ENCODE measurements at places on chromosomes 16 and 17.

DNA sequence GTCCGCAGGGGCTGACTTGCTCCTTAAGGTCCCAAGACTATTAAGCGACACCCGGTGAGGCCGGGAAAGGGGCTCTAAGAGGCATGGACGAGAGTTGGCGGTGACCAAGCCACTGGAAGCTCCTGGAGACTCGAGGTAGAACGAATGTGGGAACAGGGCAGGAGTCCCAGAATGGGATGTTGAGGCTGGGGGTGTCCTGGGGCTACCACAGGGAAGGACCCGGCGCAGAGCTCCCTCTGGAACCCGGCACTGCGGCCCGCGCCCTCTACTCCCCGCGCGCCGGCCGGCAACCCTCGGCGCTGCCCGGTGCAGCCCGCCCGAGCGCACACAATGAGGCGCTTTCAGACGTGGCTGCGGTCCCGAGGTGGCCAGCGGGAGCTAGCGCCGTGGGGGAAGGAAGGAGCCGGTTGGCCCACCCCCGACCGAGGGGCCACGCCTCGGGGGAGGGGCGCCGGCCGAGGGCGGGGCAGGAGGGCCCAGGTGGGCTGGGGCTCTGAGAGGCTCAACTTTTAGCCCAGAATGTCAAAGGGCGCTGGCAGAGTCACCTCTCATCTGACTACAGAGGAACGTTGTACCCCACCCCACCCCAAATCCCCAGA, at the start of gene CHST6:
CHST6 (minus strand) TSS at position 366 of the 599 bp plus-strand sequence. CDS start 15,613 bp downstream, outside the sequence.
- DNase-seq: no peak

DNA sequence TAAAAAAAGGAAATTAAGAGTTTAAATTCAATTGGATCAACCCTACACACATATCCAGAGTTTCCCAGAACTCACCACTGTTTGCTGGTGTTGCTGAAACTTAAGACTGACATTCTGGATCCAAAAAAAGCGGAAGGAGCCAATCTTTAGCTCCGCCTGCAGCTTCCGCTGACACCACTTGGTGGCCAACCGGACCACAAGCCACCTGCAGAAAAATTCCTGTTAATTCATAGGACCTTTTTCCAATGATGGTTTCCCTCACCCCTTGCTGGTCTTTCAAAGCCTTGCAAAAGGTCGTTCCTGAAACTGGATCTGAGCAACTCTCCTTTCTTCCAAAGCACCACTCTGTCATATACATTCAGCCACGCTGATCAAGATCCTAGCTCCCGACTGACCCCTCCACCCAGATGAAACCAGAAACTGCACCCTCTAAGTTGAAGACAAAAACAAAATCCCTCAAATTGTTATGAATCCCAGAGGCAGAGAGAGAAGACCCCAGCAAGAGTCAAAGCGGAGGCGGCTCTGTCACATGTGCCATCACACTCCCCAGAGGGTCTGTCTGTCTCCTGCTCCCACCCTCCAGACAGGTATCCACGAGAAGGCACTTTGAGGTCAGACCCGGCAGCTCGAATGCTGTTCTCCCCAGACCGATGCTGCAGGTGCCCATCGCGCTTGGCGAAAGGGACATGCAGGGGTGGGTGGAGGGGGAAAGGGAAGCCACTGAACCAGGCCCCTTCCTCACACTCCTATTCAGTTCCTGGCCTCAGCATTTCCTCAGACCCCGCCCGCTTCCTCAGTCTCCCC, 773 bp downstream of the BLTP2 start:
- DNase-seq: peak; percentile 66

DNA sequence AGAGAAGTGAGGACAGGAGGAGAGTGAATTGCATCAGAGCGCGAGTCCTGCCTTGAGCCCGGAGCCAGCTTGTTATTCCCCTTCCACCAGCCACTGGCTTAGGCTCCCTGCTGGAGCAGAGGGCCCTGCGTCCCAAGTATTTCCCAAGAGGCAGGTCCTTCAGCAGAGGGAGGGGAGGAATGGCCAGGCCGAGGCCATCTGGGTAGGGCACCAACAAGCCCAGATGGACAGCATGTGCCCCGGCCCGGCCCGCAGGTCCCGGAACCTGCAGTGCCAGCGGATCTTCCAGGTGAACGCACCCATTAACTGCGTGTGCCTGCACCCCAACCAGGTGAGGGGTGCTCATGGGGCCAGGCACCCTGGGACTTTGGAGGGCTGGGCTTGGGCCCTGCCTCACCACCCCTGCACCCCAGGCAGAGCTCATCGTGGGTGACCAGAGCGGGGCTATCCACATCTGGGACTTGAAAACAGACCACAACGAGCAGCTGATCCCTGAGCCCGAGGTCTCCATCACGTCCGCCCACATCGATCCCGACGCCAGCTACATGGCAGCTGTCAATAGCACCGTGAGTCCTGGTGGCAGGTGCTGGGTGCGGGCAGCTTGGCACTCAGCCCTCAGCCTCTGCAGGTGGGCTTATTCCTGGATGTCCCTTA, 1.7 kb downstream of the MLST8 start:
- DNase-seq: peak; percentile 37

- no peak for DNase-seq
These were observed 135.4 kb upstream of the SOX9 start for GRCh38 chr17:71985111-71986039.

GRCh38 chr16:75415169-75415905, 18.0 kb downstream of the CFDP1 start:
- no peak for DNase-seq

DNA sequence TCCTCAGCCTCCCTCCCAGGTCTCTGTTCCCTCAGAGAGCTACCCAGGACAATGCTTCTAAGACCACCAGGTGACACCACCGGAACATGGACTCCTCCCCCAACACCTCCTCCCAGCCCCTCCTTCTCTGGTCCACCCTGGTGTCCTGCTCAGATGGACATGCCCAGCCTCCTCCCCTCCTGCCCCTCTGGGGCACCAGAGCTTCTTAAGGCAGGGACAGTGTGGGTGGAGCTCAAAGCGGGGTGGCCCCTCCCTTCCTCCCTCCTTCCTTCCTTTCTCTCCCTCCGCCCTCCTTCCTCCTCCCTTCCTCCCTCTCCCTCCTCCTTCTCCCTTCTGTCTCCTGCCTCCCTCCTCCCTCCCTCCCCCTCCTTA, 22.7 kb downstream of the TRPV3 start:
- no peak for DNase-seq

DNA sequence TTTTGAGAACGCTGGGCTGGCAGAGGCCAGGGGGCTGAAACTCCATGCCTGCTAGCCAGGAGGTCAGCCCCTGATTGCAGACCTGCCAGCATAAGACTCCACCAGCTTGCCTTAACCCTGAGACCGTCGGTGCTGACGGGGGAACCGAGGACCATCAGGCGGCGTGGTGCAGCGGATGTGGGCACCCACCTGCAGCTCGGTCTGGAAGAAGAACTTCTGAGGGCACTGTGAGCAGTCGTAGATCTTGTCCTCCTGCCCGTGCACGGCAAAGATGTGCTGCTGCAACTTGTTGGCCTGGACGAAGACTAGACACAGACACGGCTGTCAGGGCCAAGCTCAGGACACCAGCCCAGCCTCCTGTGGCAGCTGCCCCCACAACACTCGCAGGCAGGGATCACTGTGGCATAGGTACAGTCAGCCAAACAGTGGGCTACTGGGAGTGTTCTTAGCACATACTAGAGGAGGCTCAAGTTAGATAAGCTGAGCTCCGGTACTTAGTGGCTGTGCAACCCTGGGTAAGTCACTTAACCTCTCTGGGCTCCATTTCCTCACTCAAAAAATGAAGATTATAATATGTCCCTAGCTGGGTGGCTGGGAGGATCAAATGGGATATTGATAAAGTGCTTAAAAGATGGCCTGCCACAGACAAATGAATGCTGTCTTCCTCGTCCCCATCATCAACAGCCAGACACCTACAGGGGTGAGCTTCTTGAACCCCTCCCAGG, 150.0 kb downstream of the C16orf78 start:
- no peak for DNase-seq

- no peak for DNase-seq
These were observed 434.8 kb downstream of the SLC39A11 start for GRCh38 chr17:72657467-72658317.

GRCh38 chr16:5768445-5768844, 670.9 kb upstream of the EEF2KMT start:
- no peak for DNase-seq

- DNase-seq: no peak
These were observed 565.6 kb downstream of the WWOX start for GRCh38 chr16:78664811-78665772.

- no peak for DNase-seq
These were observed 31.9 kb downstream of the USP22 start for GRCh38 chr17:21010705-21011596.

DNA sequence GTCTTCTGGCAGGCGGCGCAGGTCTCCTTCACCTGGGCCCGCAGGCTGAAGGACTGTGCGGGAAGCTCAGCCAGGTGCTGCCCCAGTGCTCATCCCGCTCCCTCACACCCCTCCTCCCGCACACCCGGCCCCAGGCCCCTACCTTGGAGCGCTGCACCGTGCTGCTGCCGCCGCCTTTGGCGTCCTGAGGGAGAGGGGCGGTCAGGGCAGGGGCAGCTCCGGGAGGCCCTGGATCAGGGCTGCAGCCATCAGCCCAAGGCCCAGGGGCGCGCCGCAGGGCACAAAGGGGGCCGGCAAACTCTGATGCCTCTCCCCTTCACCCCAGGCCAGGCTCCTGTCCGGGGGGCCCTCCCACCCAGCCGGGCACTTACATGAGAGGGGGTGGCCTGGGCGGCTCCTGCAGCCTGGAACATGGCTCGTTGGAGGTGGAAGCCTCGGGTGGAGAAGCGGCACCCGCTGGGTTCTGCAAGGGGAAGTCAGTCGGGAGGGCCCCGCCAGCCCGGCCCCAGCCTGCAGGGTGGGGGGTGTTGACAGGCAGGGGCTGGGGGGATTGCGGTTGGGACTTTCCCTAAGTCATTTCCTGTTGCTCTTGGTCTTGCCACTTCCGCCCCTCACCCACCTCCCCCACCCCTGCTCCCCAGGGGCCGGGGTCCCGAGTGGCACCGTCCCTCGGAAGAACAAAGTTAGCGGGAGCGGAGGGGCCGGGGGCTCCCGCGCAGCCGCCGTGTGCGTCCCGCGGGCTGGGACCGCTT, 863 bp downstream of the LIMD2 start:
- DNase-seq: peak; percentile 61

DNA sequence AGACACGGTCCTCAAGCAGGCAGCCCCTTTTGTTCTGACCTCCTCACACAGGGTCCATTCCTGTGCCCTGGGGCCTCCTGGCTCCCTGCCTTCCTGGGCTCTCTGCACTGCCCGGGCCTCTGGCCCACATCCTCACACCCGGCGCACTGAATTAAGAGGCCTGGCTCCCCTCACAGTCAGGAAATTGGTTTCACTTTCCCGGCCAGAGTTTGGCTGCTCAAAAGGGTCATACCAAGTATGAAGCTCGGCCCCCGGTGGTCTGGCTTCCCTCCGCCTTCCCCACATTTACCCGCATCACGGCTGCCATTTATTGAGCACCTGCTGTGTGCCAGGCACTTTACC, 220.0 kb downstream of the NTN1 start:
- no peak for DNase-seq

- DNase-seq: peak; percentile 89
These were observed 9.5 kb downstream of the DEF8 start for GRCh38 chr16:89958068-89958467.
